ENCODE measurements at places on chromosomes 5 and 9.

- DNase-seq: no peak
Measured at GRCh38 chr9:13992138-13993088, 321.5 kb downstream of the NFIB start.

GRCh38 chr9:84966876-84967830, 297.6 kb downstream of the NTRK2 start:
- DNase-seq: no peak

- DNase-seq: no peak
Measured at GRCh38 chr5:93658044-93658443, 75.0 kb downstream of the NR2F1 start.

DNA sequence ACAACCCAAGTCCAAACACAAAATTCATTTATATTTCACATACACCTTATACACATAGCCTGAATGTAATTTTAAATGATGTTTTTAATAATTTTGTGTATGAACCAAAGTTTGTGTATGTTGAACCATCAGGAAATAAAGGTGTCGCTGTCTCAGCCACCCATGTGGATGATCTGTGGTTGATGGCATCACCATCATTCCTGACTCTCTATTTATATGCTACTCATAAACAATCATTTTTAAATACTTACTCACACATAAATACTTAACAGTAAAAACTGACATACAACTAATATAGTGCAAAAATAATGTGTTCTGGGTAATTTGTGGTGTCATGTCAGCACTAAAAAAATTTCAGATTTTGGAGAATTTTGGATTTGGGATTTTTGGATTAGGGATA, 38.4 kb downstream of the SMC5 start:
- DNase-seq: no peak

- no peak for DNase-seq
Measured at GRCh38 chr9:81665322-81665871, 23.9 kb downstream of the TLE1 start.

- no peak for DNase-seq
Measured at GRCh38 chr5:143582176-143582575, 178.7 kb upstream of the NR3C1 start.

GRCh38 chr9:106916466-106917235, 53.7 kb downstream of the ZNF462 start:
- DNase-seq: no peak

- DNase-seq: no peak
Measured at GRCh38 chr9:123353041-123353440, 3.0 kb upstream of the CRB2 start.

- DNase-seq: no peak
Measured at GRCh38 chr9:6450641-6451375, 37.8 kb downstream of the UHRF2 start.

GRCh38 chr5:112635771-112636731, 101.6 kb upstream of the APC start:
- no peak for DNase-seq

- DNase-seq: no peak
Measured at GRCh38 chr5:161539016-161539415, 7.5 kb downstream of the GABRB2 start.

GRCh38 chr5:178196281-178196812, 8.0 kb upstream of the HNRNPAB start:
- no peak for DNase-seq

GRCh38 chr5:169065400-169065799, 235.5 kb downstream of the SLIT3 start:
- no peak for DNase-seq

DNA sequence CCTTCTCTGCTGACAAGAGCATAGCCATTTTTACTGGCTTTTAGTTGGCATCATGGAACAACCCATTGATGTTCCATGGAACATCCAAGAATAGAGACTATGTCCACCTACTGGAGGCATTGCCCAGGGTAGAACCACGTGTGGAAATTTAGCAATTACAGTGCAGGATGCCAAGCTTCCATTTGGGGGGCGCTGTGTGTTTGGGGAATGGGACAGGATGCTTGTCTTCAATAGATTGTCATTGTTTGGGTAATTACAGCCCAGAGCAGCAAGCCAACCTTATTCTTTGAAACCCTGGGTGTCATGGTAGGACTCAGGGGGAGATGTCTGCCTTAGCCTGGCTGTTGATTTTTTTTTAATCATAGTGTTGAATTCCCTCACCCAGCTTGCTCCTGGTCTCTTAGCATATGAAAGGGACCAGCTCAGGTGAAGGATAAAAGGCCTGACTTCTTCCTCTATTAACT, 171.1 kb downstream of the DOCK2 start:
- no peak for DNase-seq

DNA sequence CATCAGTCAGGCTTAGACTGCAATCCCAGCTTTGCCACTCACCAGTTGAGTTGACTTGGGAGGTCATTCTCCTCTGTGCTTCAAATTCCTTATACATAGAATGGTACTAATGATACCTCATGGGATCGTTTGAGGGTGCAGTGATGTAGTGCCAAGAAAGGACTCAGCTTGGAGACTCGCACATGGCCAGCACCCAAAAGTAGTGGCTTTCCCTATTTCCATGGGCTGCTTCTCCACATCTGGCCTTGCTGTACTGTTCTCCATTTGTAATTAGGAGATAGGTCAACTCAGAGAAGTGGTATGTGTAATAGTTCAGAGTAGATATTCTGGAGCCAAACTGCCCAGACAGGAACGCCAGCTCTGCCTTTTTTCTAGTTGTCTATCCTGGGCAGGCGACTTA, 5.5 kb downstream of the CCL19 start:
- DNase-seq: no peak

- DNase-seq: no peak
Measured at GRCh38 chr9:133957328-133957727, 34.8 kb downstream of the VAV2 start.

GRCh38 chr9:113502427-113503034, 39.0 kb downstream of the RGS3 start:
- DNase-seq: no peak

DNA sequence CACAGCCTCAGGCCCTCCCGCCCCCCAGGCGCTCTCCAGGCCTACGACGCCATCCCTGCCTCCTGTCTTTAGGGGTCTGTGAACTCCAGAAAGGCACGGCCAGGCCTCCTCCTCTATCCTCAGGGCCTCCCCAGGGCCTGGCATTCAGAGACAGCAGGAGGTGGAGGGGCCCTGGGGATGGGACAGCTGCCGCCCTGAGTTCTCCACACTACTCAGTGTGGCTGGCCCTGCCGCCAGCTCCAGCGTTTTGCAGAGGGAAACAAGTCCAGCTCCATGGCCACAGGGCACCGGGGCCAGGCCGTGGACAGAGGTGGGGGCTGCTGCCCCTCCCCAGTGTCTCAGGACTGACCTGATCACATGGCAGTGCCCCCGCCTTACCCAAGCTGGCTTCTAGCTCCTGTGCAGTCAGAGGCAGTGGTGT, 16.4 kb downstream of the SH3GLB2 start:
- no peak for DNase-seq

GRCh38 chr9:1207686-1208085, 157.5 kb downstream of the DMRT2 start:
- DNase-seq: no peak

GRCh38 chr9:71587576-71588362, 180.5 kb downstream of the CEMIP2 start:
- DNase-seq: no peak

DNA sequence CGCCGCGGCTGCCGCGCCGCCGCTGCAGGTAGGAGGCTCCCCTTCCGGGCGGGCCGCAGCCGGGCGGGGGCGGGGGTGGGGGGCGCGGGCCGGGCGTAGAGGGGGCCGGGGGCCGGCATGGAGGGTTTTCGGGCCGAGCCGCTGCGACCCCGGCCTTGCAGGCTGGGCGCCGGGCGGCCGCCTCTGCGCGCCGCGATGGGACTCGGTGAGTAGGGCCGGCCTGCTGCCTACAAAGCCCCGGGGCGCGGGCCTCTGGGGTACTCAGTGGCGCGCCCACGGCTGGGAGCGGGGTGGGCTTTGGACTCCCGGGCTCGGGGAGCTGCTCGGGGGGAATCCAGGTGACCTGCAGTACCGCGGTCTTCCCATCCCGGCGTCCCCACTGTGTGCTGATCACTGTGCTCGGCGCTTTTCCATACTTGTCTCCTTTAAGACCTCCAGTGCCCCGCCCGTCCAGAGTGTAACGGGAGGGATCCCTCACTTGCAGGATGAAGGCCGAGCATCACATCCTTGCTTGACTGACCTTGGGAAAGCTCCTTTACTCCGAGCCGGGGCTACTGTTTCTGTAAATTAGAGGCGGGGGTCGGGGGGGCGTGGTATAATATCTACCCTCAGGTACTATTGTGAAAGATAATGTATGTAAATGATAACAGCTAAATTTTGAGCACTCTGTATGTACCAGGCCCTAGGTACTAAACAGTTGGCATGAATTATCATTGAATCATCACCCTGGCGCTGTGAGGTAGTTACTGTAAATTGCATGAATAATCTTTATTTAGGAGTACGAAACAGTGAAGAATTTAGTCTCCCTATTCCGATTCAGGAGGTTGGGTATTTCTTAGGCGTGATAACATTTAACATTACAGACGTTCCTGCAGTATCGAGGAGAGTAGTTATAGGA, 672 bp downstream of the MSANTD3 start:
- peak; percentile 9 for DNase-seq

DNA sequence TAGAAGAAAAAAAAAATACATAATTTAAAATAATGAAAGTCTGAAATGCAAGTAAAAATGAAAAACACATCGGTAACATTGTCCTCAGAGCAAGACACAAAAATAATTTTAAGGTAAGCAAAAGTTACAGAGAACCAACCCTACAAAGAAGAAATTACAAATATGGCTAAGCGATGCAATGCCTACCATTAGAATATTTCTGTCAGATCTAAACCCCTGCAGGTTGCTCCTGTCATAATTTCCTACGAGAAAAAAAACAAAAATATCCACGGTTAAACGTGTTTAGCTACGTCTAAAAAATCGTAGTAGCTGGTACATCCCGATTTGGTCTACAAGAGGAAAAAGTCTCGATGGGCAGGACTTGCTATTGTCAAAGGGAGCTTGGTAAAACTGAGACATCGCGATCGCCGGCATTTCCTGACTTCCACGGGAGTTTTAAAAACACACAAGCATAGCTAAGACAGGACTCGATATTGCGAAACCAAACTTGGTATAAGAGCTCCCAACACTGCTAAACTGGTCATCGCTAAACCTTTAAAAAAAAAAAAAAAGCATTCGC, 1.1 kb upstream of the ANXA2R start:
- no peak for DNase-seq

GRCh38 chr9:125119643-125120286, 23.6 kb downstream of the SCAI start:
- no peak for DNase-seq

GRCh38 chr9:134332841-134333233, 6.6 kb downstream of the RXRA start:
- no peak for DNase-seq

GRCh38 chr5:8981016-8981415, 564.9 kb downstream of the SEMA5A start:
- DNase-seq: no peak

DNA sequence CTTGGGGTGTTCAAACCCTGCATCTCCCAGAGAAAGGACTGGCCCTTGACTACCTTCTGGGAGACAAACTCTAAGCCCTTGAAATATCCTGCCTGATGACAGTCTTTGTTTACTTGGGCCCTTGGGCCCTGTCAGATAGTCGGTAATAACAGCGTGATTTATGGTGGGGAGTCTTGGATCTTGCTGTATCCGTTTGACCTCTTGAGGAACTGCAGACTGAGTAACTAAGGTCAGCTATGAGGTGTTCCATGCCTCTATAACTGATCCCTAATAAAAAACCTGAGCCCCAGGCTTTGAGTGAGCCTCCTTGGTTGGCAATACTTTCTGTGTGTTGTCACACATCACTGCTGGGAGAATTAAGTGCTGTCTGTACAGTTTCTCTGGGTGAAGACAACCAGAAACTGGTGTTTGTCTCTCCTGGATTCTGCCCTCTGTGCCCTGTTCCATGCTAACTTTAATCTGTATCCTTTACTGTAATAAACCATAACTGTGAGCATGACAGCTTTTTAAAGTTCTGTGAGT, 56.2 kb upstream of the ANKRD33B start:
- no peak for DNase-seq

DNA sequence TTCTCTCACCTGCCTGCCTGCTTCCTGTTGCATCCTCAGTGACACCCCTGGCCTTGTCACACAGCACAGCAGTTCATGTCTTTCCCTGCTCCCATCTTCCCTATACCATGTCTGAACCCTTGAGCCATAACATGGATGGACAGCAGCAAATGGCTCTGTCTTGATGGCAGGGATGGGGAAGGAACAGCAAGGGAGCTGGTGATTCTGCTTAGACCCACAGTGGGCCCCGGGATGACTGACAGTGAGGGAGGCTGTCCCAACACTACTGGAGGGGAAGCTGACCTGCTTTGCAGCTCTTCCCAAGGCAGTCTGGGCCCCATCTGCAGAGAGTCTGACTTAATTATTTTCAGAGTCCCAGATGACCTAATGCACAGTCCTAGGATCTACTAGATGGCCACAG, 48.2 kb downstream of the MARCHF3 start:
- no peak for DNase-seq

DNA sequence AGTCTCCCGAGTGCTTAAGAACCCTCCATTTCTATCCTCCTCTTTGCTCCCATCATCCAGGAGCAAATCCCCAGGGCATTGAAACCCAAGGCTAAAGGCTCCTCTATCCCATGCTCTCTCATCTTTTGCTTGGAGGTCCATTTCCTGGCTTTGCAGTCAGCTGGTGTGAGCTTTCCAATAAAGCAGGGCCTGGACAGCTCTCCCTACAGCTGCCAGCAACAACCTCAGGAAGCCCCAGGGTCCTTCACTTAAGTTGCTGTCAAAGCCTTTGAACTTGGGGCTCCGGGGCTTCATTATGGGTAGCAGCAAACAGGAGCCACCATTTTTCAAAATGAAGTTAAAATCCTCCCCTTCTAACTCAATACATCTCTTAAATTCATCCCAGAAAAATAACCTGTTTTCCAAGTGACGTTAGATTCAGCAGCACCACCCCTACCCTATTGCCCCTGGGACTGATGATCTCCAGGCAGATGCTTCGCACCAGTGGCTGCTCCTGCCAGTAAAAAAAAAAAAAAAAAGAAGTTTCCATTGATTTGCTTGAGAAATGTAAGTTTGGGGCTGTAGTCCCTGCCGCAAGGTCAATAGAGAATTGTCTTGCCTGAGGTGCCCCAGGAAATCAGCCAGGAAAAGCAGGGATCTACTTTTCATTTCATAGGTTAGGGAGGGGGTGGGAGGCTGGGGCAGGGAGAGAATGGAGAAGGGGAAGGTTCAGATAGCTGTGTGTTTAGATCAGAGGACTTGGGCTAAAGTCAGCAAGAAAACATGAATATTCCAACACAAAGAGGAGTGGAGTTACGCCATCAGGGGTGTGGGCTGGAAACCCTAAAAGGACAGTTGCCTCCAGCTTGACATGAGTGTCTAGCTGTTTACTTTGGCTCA, 83.8 kb upstream of the IL6ST start:
- no peak for DNase-seq

- DNase-seq: peak; percentile 12
Measured at GRCh38 chr9:126615245-126615790, 1.6 kb downstream of the LMX1B start.

- no peak for DNase-seq
Measured at GRCh38 chr9:115671236-115671962, 482.2 kb upstream of the PAPPA start.

DNA sequence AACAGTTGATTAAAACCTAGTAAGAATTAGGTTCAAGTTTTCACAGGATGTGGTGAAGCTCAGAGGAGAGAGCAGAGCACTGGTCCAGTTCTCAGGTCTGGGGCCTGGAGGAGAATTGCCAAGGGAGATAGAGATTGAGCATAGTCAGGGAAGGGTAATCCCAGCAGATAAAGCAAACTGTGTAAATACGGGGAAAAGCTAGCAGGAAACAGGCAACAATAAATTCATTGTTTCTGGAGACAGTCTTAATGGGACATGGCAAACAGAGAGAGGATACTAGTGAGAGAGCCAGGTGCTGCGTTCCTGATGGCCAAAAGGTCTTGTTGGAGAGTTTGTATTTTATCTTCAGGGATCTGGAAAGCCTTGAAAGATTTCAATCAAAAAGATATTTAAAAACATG, 333.0 kb downstream of the PDE4D start:
- DNase-seq: no peak
